Hepatic stellate cell (primary cell): ENCODE measurements at places on chromosomes 2 and 18.

DNA sequence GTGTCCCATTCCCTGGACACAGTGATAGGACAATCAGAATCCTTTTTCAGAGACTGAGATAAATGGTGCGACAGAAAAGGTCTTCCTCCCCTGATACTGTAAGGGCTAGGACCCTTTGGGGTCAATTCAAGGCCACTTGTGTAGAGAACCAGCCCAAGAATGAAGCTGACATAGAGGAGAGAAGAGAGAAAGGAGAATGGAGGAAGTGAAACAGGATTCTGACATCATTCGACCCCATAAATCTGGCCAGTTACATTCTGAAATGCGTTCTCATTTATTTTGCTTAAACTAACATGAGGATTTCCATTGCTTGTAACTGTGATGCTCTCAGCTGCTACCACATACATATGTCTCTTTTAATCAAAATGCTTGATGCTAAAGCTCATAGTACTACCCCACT lies 148.1 kb downstream of the TMEM163 start:
- no peak for DNase-seq

DNA sequence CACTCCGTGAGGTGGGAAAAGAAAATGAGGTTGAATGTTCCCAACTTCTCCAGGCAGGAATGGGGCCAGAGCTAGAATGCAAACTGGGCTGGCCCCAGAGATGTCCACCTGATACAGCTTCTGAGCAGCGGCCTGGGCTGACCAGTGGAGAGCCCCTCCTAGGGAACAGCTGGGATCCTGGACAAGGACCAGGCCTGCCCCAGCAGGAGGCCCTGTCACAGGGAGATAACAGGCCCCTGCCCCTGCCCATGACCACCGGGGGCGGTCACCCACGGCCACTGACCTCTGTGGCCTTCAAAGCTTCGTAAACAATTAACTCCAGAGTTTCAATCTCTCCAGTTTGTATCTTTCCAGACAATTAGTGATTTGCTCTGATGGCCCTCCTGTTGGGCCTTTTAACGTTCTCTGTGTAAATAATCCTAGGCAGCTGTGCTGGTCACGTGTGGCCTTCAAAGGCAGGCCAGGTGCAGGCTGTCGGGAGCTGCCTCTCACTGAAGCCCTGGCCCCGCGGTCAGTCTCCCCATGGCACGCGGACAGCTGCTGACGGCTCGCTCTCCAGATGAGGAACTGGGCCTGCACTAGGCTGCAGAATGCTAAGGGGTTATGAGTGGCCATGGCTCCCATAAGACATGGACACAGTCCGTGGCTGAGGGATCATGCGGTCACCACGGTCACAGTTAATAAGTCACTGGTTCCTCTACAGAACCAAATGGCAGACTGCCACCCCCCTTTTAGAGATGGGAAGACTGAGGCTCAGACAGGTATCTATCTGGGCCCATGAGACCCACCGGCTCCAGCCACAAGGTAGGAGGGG lies 9.2 kb downstream of the HS6ST1 start:
- DNase-seq, result no peak

DNA sequence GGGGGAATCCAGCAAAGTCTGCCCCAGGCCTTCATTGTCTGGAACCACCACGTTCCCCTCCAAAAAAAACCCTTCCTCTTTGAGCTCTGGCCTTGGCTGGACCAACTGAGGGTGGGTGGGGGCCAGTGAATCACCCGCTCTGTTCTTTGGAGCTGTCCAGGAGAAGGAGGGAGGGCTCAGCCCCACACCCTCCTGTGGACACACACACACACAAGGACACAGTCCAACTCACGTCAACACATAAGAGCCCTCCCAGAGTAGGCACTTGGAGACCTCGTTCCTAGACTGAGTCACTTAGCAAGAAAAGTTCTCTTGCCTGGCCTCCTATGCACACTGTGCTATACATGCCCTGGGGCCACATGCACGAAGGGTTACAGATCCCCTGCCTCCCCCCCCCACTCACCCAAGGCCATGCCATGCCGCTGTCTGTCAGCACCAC lies 1.2 kb upstream of the TNS1 start:
- no peak for DNase-seq

DNA sequence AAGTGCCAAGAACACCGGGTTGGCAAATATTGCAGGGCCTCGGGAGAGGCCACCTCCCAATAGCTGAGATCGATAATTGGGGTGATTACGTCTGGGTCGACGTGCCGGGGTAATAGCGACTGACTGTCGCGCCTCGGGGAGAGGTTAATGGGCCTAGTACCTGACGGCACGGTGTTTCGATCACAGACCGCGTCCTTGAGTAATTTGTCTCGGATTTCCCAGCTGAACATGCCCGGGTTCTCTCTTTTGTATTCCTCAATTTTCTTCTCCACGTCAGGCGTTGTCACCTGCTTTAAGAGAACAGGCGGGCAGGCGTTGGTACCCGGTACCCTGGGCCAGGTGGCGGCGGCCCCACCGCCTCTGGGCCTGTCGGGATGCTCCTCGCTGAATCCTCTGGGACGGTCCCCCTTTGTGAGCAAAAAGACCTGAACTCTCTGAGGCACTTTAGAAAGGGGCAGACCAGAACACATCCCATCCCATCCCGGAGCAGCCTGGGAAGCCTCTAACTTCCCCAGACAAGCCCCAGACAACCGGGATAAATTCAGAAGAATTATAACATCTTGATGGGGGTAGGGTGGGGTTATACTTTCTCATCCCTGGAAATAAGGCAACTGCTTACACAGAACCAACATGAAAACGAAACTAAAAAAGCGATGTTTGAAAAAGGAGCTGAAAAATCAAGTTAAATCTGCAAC lies 3.3 kb downstream of the PAX3 start:
- DNase-seq, result no peak

GRCh38 chr2:24824966-24825882 lies 32.0 kb downstream of the CENPO start:
- no peak for DNase-seq

GRCh38 chr2:53884883-53885282 lies 25.1 kb upstream of the GPR75 start:
- DNase-seq, result no peak

- DNase-seq, result no peak
Measured at GRCh38 chr2:192604295-192604694, 409.6 kb upstream of the TMEFF2 start.

DNA sequence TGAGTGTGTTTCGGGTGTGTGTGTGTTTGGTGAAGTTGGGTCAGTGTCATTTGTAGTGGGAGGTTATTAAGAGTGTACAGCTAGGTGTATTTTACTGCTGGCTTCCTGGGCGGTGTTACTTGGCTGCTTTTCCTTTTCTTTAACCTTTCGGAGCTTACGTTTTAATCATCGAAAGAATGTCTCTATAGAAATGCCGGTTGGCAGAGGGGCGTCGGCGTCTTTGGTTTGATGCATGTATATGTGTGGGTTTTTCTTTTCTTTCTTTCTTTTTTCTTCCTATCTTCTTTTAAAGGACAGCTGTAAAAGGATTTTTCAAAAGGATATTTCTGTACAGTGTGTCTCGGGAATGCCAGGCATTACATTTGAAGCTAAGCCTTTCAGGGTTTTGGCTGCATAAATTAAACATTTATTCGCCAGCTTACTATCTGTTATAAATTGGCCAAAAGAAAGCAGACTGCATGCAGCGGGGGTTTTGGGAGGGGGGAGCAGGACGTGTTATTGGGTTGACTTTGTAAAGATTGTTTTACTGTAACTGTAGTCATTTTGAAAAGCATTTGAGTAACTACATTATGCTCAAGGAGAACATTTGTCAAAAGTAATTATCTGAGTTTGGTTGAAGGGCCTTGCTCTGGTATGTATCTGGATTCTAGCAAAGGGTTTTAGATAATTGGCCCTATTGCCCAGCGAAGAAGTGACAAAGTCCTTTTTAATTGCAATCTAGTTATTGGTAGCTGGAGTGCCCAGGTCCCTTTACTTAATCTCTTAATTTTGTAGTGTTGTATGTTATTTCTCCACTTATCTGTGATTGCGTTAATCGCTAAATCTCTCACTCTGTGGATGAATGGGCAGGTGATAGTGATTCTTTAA lies 1.6 kb downstream of the ASXL3 start:
- DNase-seq, result no peak
